ENCODE measurements at places on chromosomes 2 and 18.
A peak's percentile ranks its signal among the peaks of the same experiment; 100 is the strongest.

GRCh38 chr2:227106845-227107759 lies 56.9 kb downstream of the COL4A4 start:
- peak; percentile 39 for DNase-seq

DNA sequence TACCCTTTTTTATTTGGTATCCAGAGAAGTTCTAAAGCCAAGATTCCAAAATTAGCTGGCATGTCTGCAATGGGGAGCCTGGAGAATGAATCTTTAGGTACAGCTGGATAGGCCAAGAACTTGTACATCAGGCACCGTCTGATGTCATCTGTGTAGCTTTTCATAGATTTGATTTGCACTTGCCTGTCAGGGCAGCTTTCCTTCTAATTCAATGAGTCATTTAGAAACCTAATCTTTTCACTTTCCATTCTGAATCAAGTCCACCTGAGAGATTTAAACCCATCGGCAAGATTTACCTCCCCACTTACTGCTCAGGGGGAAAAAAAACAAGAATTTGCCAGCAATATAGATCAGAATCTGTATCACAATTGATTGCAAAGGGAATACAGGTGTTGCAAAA lies 60.9 kb upstream of the ACAA2 start:
- DNase-seq = no peak

GRCh38 chr18:9519399-9519798 lies 44.1 kb downstream of the RALBP1 start:
- DNase-seq = no peak

DNA sequence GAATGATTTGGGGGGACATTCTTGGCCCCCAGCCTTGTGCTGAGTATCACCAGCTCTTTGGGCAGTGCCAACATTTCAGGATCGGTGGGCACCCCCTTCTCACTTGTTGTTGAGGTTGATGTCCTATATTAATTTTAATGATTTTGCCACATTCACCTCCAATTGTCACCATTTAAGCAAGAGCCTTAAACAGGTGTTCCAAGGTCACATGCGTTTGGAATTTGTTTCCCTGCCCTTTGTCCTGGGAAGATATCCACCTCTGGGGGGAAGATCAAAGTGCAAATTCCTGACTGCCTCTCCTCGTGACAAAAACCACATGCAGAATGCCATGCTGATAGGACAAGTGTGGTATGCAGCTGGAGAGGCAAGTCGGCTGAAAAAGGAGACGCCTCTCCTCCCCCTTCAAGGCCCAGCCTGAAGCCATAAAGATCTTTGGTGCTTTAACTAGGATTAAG lies 72.5 kb upstream of the ID2 start:
- no peak for DNase-seq

DNA sequence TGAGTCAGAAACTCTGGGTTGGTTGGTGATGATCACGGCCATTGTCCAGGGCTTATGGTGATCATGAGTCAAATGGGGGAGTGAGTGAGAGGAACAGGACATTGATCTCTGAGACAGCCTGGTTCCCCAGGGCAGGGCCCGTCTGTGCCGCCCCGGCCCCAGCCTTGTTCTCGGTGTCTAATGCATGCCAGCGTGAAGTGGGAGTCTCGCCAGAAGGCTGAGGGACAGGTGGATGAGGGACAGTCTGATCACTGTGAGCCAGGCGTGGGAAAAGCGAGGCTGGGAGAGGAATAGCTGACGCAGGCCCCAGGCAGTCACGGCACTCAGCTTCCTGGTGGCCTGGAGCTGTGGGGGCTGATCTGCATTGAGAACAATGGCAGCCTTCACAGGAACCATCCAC lies 208.3 kb upstream of the HDAC4 start:
- no peak for DNase-seq

- DNase-seq = no peak
These were observed 367.1 kb upstream of the PIK3C3 start for GRCh38 chr18:41587976-41588375.

DNA sequence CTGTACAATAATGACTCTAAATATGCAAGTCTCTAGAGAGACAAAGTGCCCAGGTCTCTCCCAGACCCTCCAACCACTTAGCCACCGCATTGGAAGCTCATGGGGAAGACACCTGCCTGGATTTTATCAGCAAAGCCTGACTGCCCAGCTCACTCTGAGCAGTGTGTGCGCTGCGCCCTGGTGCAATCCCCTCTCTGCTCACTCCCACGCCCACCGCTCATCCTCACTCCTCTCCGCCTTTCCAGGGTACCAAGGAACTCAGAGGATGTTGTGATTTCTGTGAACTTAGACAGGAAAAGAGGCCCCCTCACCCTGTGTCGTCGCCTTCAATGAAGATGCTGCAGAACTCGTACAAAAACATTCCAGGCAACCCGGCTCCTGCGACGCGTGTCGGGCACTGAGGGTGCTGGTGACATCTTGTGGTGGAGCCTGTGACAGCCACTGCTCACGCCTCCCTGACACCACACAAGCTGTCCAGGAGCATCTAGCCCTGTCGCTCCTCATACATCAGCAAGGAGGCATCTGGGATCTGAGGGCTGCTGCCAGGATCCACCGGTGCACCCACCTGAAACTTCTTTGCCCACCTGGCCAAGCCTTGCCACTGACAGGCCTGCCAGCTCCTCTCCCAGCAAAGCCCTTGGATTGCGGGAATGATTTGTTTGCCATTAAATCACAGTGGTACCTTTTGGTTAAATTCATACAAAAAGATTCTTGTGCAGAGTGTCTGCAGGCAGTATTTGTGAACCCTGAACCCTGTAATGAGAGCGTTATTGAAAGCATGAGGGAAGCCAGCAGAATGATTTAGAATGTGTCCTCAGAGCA lies 220.4 kb downstream of the ZNF516 start:
- DNase-seq = no peak

- DNase-seq = no peak
These were observed 60.8 kb downstream of the CENPO start for GRCh38 chr2:24853996-24854395.
